Activated CD8-positive, alpha-beta memory T cell treated with anti-CD3 and anti-CD28 coated beads, Interleukin-2, amount 10 ng/mL, durations not matched to agents 7 days and 5 days (primary cell): ENCODE measurements at places on chromosomes 11 and 22.

GRCh38 chr11:74735365-74735928, 4.2 kb upstream of the CHRDL2 start:
- H3K27me3 ChIP-seq = peaks cover 64% of the 10 kb centered on the region
- H3K4me1 ChIP-seq = peaks cover 7% of the 10 kb centered on the region
- no peaks in the 10 kb centered on the region for H3K36me3 ChIP-seq

DNA sequence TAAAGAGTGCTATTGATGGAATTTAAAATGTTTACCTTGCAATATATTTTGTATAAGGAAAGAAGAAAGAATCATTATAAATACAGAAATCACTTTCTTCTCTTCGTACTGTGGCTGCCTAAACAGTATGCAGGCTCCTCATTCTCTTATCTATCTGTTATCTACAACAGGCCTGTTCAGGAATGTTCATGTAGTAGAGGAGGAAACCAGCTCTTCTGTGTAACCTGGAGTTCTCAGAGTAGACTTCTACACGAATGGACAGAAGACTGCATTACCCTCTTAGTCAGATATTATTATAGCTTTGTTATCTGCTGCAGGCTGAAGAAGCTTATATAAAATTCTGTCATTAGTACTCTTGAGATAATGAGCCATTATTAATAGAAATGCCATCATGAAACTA, 1225.9 kb upstream of the CNTN5 start:
- H3K27ac ChIP-seq = no peak overlapping the region
- H3K4me3 ChIP-seq = no peak overlapping the region
- no peaks in the 10 kb centered on the region for H3K4me1 ChIP-seq
- no peak for DNase-seq
- no peaks in the 10 kb centered on the region for H3K27me3 ChIP-seq
- no peaks in the 10 kb centered on the region for H3K36me3 ChIP-seq

DNA sequence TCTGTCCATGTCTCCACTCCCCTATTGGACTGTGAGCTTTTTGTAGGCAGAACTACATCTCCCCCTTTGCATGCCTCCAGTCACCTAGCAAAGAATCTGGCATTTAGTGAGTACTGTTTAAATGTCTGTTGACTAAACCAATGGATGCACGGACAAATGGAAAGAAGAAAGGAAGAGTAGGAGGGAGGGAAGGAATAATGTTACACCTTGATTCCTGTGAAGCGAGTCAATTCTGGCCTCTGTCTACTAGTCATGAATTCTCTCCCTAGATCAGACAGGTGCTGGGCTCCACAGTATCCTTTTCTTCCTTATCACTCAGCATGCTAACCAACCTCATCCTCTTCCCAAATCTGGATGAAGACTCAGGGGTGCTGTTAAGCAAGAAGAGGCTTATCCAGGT, 33.6 kb downstream of the GALNT18 start:
- H3K27ac ChIP-seq = no peak overlapping the region
- peaks cover 7% of the 10 kb centered on the region for H3K27me3 ChIP-seq
- no peaks in the 10 kb centered on the region for H3K36me3 ChIP-seq
- no peak overlapping the region for H3K4me3 ChIP-seq

DNA sequence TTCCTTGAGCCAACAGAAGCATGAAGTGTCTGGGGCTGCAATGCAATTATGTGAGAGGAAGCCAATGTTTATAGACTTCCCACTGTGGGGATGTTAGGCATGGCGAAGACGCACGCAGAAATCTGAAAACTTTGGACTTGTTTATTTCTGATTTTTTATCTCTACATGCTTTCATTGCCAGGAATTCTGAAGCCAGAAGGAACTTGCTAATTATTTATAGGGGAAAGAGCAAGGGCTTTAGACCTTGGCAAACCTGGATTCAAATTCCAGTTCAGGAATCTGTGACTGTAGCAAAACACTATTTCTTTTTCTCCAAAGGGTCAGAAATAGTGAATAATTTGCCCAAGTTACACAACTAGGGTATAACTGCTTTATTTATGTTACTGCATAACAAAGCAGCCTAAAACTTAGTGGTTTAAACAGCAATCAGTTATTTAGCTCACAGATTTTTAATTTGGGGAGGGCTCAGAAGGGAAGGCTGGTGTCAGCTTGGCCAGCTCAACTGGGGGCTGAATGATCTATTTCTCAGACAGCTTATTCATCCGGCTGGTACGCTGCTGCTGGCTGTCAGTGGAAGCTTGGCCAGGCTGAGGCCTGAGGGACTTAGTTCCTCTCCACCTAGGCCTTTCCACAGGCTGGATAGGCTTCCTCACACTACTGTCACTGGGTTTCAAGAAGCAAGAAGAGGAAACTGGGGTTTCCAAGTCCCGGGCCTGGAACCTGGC, 1.9 kb upstream of the OR6Q1 start:
- no peaks in the 10 kb centered on the region for H3K27me3 ChIP-seq
- no peak overlapping the region for H3K4me3 ChIP-seq
- no peaks in the 10 kb centered on the region for H3K36me3 ChIP-seq

- DNase-seq = no peak
- peaks cover 36% of the 10 kb centered on the region for H3K27me3 ChIP-seq
- H3K4me3 ChIP-seq = no peak overlapping the region
- no peaks in the 10 kb centered on the region for H3K4me1 ChIP-seq
- no peaks in the 10 kb centered on the region for H3K36me3 ChIP-seq
- no peak overlapping the region for H3K27ac ChIP-seq
Measured at GRCh38 chr22:28594797-28595462, 84.7 kb downstream of the TTC28 start.
